ENCODE measurements at places on chromosomes 3 and 15.

GRCh38 chr15:66733976-66734375, 31.9 kb downstream of the SMAD6 start:
- DNase-seq = no peak

GRCh38 chr15:39789736-39790135, 7.1 kb upstream of the FSIP1 start:
- no peak for DNase-seq

GRCh38 chr3:150074697-150075416, 104.2 kb upstream of the PFN2 start:
- no peak for DNase-seq

- no peak for DNase-seq
Observed at GRCh38 chr3:52383446-52383845, 61.5 kb downstream of the SEMA3G start.

DNA sequence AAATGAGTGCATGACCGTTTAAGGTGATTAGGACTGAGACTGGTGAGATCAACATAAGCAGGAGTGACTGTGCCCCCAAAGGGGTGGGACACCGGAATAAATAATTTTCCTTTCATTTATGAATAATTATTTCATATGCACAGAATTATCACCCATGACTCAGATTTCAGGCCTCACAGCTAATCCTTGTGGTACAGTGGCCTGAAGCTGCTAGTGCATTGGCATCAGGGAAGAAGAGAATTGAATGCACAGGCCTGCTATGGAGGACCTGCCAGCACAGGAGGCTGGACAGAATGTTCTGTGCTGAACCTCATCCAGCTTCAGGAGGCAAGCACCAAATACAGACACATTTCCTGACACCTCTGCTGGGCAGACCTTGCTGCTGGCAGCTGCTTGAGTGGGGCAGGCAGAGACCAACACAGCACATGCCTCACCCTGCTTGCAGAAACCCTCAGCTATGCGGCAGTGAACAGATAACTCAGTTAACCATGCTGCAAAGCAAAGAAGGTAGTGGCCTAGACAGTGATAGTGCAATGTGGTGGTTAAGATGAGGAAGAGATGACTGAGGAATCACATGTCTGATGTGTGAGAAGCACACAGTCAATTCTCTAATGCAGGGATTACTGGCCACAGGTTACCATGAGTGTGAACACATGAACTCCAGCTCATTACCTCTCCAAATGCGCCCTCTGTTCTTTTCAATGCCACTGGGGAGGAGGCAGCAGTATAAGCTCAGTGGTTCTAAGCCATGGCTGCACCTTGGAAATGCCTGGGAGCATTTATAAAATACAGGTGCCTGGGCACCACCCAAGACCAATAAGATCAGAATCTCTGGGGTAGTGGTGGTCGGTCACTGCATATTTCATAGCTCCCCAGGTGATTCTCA, 68.1 kb upstream of the SCN5A start:
- no peak for DNase-seq

DNA sequence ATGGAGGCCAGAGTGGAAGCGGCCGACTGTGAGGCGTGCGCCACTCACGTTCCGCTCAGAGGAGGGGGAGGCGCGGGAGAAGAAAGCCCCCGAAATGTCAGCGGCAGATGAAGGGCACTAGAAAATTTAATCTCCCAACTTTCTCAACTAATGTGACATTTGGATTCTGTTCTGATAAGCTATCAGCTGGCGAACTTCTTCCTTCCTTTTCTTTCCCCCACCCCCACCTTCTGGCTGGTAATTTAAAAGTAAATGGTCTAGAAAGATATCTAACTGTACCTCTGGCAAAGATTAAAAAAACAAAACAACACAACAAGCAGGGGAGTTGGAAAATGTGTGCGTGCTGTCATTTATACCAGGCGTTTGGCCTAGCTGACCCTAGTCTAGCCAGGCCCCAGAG, 26.4 kb upstream of the TMEM115 start:
- no peak for DNase-seq

GRCh38 chr3:154904328-154904727, 175.8 kb upstream of the MME start:
- no peak for DNase-seq

- DNase-seq = no peak
Observed at GRCh38 chr15:101187820-101188636, 63.8 kb downstream of the CHSY1 start.

DNA sequence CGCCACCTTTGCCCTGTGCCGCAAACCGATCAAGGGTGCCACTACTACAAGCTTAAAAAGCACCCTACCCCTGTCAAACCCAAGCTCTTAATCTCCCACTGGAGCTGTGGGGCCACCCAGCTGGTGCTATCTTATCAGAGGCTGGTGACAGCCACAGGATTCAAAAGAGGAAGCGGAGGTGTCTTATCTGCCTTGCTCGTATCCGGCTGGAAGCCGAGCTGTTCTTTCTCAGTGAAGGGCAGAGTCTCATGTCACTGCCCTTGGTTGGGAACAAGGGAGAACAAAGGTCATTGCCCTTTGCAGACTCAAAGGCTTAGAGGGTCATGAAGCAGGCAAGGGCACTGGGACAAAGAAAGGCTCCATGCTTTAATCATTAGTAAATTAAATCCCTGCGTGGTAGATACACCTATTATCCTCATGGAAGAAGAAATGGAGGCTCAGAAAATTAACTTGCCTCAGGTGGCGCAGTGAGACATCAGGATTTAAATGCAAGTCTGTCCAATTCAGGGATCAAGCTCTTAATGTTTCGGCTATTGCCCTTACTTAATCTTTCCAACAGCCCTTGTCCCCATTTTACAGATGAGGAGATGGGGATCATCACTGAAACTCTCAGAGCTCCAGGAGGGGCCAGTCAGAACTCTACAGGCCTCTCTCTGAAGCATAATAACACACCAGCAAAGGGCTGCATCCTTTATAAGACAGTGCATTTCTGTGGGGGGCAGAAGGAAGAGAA, 360.0 kb upstream of the PROK2 start:
- no peak for DNase-seq

DNA sequence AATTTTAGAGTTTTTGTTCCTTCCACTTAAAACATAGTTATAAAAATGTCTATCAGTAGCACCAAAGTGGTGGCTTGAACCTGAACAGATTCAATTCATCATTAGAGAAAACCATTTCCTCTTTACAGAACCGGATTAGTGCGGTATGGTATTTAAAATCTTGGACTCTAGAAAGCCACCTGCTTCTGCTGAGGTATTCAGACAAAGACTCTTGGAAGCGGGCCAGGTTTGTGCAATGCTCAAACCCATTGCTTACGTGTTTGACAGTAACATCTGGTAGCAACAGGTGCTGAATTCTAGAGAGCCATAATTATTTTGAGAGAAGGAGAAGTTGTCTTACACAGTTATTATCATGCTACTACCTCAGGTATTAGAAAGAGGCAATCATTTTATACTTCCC, 290.5 kb downstream of the NAALADL2 start:
- peak; percentile 97 for DNase-seq

DNA sequence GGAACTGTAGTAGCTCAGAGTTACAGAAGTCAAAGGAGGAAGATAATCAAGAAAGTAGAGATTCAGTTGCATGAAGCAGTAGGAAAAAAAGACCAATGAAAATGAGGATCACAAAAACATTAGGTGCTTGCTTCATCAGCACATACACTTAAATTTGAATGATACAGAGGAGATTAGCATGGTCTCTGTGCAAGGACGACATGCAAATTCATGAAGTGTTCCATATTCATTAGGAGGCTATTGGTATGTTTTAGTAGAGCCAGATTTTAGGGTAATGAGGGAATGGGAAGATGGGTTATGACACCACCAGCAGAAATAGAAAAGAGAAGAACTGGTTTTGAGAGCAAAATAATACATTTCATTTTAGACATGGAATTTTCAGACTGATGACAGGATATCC, 21.0 kb upstream of the TTC14 start:
- DNase-seq = no peak

DNA sequence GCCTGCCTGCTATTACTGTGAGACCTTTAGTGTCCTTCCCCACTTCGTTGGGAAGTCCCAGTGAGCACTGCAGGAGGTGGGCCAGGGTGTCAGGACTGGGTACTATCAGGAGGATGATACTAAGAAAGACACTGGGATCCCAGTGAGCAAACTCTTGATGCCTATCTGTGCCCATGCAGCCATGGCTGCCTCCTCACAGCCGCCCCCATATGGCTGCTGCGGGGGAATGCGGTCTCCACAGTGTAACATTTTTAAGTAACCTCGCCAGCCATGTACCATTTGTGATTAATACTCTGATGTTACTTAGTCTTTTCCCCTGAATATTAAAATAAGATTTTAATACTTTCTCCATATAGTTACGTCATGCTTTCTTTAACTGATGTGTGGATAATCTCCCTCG, 312.2 kb downstream of the RYR3 start:
- no peak for DNase-seq

- no peak for DNase-seq
Observed at GRCh38 chr3:168134931-168135330, 39.2 kb upstream of the GOLIM4 start.

DNA sequence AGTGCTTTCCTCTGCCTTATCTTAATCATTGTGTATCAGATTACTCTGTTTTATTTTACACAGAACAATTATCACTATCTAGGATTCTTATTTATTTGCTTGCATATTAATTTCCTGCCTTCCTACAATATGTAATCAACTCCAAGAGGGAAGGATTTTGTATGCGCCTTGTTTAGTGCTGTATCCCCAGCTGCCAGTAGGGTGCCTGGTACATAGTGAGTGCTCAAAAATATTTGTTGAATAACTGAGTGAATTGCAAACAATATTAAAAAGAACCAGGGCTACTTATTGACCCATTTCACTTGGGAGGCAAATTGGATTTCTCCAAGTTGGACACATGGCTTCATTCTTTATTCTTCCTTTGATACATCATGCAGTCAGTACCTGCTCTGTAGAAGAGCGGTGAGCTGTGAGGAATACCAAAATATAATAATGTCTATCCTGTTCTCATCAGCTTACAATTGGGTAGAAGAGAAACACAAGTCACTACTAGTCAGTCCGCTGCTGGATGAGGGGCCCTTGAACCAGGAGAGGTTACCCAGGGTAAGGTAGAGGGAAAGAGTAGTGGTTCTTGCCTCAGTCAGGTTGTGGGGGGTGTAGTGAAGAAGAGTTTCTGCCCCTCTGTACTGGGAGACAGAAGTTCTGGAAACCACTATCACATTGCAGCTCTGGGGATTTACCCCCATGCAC, 233.9 kb upstream of the ZBTB20 start:
- DNase-seq = no peak

DNA sequence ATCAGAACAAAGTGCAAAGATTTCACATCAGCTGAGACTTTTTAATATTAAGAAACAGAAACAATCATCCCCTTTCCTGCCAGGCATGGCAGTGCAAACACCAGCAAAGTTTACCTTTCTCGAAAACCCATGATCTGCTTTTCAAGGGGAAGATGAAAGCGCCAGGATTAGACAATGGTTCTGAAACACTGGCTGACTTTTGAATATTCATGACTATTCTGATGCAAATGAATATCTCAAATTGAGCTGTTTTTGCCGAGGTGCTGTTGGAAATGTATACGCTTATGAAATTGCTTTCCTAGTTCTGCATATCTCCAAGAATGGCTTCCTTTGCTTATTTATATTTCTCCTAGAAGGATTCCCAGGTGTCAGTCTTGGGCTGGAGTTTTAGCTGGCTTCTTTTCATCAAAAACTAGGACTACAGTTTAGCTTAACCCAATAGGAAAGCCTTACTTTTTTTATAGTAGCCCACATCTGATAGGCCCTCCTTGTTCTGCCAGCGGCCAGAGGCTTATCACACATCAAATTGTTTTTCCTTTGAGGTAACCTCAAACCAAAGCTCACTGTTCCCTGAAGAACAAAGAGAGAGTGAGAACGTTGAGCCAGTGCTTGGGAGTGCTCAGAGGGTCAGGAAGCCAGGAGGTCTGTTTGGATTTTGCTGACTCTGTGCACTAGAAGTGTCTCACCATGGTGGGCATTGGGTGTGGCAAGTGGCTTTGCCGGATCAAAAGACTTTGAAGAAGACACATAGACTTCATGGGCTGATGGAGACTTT, 74.0 kb upstream of the PLCL2 start:
- DNase-seq = no peak

- no peak for DNase-seq
Observed at GRCh38 chr3:10693457-10693856, 122.6 kb upstream of the SLC6A11 start.

DNA sequence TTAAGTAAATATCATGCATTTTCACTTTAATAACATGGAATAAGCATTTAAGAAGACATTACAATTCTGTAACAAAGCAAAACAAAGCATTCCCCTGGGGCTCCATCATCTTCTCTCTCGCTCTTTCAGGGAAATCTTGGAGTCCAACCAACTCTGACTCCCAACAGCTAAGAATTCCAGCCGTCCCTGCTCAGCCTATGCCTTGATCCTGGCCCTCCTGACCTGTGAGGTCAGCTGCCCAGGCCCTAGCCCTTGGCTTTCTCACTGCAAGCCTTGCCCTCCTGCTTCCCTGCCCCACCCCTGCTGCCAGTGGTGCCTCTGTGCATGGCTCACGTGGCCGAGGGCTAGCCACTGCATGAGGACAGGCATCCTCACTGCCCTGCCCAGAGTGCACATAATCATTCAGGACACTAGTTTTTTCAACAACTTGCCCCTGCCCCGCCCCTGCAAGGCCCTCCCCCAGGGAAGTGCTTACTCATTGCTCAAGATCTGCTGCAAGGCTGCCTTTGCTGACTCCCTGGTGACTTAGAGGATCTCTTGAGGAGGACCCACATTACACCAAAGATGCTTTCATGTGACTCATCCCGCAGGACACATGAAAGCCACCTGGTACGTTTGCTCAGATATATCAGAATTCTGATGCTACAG, 37.6 kb downstream of the MTMR10 start:
- no peak for DNase-seq

DNA sequence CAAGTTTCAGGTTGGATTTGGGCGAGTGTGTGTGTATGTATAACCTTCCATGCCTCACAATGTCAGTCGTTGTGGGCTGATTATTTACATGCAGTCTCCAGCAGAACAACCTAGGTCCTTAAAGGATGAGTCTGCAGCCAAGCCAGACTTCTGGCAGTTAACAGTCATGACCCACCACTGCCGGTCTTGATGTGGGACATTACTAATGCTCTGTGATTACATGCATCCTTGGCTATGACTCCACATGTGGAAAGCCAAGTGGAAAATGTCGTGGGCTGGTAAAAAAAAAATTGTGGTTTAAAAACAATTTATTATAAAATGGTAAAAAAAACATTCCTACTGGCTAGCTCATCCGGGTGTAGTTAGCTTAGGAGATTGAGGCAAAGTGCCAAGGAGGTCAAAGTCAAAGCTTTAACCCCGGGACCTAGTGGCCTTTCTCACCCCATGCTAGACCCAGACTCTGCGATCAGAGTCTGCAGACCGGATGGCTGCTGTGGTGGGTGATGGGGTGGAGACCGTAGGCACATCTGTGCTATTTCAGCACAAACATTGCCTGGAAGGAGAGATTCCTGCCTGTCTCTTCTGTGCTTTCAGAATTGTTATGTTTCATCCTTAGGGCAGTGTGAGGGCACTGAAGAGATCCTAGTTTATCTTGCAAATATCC, 6.8 kb downstream of the RARRES1 start:
- DNase-seq = no peak

DNA sequence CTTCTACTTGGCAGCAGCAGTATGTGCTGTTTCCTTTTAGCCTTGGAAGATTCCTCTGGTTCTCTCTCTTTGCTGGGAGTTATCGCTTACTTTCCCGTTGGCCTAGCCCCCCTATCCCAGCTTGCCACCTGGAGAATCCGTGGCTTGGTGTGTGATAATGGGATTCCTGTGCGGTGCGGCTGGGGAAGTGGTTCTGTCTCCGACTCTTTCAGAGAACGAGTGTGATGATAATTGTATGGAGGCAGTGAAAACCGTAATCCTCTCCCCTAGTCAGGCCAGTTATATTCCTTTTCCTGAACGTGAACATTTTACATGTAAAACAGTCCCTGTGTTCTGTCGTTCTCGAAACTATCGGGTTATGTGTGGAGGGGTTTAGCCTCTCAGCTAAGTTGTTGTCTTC, 300.1 kb upstream of the C2CD4B start:
- DNase-seq = no peak

Measured in NCI-H1092 (cell line).